ENCODE measurements at places on chromosomes 7 and 10.

GRCh38 chr7:11210374-11210773 lies 236.7 kb downstream of the PHF14 start:
- DNase-seq = no peak

DNA sequence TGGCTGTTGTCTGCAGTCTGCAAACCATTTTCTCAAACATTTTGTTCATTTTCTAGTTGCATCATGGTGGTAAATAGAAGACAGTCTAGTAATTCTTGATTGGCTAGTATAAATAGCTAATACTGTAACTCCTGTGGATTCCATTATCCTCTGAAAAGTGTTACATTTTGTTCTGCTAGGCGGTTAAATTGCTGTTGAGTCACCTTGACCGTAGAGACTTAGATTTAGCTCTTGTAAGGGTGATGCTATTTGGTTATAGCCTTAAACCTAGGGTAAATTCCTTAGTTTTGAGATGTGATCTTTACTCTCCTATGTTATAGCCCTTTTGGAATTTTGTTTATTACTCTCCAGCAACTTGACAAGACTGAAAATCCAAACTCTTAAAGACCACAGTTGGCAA lies 58.8 kb downstream of the SHOC2 start:
- no peak for DNase-seq

DNA sequence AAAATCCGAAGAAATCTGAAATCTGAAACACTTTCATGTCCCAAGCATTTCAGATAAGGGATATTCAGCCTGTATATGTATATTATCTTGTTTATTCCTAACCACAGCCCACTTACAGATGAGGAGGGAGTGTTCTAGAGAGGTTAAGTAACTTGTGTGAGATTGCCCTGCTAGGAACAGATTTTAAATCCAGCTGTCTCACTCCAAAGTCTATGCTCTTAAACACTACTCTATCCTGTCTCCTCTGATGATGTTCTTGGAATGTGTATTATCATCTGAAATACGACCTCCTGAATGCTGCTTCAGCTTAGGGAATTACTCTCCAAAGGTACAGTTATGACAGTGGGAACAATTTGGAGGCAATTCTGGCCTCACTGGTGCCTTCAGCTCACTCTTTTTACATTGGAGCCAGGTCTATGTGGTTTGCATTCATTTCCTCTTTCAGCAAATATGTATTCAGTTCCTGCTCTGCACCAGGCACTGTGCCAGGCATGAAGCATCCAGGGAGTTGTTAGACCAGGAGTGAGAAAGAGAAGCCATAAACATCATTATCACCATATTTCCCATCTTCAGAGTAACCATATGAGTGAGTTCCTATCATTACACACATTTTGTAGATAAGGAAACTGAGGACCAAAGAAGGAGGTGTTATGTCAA lies 70.2 kb downstream of the NOC3L start:
- DNase-seq = no peak

DNA sequence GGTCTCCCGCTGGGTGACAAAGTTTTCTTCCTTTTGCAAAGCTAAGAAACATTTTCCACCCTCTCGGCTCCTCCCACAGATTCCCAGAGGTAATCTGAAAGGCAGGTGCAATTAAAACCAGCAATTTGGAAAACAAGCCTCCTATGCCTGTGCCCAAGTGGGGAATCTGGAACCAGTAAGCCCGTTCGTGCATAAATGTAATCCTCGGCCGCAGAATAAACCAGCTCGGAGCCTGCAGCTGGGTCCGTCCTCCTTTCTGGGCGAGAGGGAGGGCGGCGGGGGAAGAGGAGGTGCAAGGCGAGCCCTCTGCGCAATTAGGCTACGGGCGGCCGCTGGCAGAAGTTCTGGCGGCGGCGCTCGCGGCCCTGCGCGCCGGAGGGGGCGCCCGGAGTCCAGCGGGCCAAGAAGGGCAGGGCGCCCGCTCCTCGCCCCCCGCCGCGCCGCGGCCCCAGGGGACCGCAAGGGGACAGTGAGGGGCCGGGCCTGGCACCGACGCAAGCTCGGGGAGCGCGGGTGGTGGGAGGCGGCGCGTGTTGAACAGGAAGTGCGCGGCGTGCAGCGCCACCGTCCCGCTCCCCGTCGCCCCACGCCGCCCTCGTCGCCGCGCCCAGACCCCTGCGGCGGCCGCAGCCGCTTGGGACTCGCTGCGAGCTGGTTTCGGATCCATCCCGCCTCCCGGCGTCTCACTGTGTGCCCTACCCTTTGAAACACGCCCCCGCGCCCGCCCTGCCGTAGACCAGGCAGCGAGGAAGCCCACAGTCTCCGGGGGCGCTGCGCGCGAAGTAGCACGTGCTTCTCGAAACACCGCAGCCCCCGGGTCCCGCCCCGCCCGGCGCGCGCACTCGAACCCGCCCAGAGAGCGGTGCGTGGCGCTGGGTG lies at the start of gene PRKAG2:
Gene PRKAG2, minus strand, starts transcription at position 217 of the 879 bp plus-strand sequence. CDS start 495 bp downstream, outside the sequence.
- DNase-seq = no peak

- no peak for DNase-seq
Measured at GRCh38 chr10:71880425-71881306, 29.6 kb upstream of the PSAP start.

DNA sequence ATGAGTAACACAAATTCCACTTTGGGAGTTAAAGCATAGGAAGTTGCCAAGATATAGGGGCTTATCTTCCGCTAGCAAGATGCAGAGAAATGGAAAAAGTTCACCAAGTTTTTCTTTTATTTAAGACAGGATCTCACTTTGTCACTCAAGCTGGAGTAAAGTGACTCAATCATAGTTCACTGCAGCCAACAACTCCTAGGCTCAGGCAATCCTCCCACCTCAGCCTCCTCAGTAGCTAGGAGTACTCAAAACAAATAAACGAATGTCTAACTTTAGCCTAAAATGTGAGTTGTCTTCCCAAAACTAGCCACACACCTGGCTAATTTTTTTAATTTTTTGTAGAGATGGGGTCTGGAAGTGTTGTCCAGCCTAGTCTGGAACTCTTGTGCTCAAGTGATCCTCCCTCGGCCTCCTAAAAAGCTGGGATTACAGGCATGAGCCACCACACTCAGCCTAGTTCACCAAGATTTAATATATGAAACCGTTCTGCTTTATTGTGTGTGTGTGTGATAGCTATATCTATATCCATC lies 9.9 kb downstream of the VIM start:
- DNase-seq = no peak

DNA sequence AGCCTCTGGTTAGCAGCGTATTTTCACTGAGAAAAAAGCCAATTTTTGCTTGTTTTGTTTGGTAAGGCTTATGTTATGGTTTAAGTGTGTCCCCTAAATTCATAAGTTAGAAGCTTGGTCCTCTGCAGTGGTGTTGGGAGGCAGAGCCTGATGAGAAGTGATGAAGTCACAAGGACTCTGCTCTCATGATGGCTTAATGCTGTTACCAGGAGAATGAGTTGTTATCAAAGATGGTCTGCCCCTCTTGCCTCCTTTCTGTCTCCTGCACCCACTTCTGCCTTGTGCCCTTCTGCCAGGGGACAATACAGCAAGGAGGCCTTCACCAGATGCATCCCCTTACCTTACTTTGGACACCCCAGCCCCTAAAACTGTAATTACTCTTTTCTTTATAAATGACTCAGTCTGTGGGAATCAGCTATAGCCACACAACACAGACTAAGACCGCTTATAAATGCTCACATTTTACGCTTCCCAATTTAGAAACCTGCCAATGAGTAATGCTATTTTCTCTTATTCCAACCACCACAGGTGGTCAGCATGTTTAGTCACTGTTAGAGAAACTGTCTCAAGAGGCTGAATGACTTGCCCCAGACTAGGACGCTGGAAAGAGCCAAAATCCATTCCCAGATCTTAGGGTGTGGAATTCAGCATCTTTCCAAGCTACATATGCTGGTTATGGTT lies 6.1 kb upstream of the PKD1L1 start:
- DNase-seq = no peak

- no peak for DNase-seq
Measured at GRCh38 chr7:18109762-18110161, 82.1 kb upstream of the PRPS1L1 start.

DNA sequence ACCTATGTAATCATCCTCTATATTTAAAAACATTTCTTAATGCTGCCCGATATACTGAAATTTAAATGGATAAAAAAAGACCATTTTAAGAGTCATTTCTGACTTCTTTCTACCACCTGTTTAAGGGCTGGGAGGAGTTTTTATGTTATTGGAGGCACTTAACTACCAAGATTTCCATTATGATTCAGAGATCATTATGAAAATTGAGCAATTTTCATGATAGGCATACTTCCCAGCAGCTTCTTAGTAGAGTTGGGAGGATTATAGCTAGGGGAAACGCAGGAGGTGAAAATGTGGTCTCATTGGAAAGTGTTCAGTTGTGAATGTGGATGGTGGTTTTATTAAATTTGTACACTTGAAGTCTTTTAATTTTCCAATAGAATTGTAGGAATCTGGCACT lies 28.4 kb upstream of the FAM204A start:
- DNase-seq = no peak

DNA sequence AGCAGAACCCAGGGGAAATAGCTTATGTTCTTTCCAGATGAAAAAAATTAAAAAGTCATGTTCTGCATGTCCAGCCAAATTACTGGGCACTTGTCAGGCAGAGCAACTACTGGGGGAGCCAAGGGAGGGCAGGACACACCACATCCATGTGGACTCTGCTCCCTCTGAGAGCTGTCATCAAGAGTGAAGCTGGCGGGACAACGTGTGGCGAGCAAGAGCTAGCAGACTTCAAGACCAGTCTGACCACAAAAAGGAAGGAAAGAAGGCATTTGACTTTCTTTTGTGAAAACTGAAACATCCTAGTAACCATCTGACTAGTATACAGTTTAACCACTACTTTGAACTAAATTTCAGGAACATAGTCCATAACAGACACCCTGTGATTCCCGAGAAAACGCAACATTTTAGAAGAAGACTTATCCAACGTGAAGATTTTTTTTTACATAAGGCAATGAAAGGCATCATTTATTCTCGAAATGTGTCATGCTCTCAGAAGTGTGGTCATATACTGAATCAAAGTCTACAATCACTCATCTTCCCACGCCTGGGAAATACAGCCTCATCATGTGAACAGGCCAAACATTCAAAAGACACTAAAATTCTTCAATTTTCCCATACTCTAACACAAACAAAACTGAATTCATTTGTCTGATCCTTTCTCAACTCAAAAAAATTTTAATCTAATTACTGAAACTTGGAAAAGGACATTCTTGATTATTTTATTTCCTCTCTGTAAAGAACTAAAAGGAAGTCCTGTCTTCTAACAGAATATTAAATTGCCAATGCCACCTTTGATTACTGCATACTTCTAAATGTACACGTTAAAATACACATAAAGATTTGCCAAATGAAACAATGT lies 15.5 kb downstream of the CYTH3 start:
- DNase-seq = no peak

- no peak for DNase-seq
Measured at GRCh38 chr10:6446711-6447110, 133.4 kb downstream of the PRKCQ start.

DNA sequence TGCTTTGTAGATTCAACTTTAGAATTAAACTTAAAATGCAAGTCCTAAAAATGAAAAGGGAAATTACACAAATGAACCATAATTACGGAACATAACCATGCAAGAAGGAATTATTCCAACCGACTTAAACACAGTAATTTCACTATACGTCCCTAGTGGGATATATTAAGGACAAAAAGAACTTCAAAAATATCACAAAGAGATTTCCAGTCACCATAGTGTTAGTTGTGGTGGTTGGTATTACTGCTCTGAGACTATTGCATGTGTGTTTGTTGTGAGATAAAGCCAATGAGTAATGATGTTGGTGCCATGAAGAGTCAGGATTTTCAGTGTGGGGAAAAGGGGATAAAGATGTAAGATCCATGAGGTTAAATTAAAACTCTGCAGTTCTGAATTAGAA lies 49.6 kb downstream of the KCNH2 start:
- no peak for DNase-seq

GRCh38 chr10:133422223-133422806 lies 2.1 kb downstream of the SPRN start:
- DNase-seq = no peak

- DNase-seq = no peak
Measured at GRCh38 chr10:76350583-76350982, 919.2 kb downstream of the LRMDA start.

GRCh38 chr10:112208292-112208691 lies 24.7 kb upstream of the GPAM start:
- DNase-seq = no peak

DNA sequence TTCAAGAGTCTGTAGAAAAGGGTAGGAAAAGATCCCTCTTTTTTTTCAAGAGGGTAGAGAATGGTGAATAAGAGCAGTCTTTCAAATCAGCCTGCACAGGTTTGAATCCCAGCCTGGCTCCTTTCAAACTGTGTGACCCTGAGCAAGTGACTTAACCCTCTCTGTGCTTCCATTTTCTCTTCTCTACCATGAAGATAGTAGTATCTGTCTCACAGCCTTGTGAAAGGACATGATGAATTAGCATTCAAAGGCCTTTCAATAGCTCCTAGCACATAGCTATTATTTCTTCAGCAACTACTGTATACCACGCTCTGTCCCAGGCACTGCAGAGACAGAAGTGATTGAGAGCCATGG lies 25.4 kb downstream of the LEP start:
- no peak for DNase-seq

DNA sequence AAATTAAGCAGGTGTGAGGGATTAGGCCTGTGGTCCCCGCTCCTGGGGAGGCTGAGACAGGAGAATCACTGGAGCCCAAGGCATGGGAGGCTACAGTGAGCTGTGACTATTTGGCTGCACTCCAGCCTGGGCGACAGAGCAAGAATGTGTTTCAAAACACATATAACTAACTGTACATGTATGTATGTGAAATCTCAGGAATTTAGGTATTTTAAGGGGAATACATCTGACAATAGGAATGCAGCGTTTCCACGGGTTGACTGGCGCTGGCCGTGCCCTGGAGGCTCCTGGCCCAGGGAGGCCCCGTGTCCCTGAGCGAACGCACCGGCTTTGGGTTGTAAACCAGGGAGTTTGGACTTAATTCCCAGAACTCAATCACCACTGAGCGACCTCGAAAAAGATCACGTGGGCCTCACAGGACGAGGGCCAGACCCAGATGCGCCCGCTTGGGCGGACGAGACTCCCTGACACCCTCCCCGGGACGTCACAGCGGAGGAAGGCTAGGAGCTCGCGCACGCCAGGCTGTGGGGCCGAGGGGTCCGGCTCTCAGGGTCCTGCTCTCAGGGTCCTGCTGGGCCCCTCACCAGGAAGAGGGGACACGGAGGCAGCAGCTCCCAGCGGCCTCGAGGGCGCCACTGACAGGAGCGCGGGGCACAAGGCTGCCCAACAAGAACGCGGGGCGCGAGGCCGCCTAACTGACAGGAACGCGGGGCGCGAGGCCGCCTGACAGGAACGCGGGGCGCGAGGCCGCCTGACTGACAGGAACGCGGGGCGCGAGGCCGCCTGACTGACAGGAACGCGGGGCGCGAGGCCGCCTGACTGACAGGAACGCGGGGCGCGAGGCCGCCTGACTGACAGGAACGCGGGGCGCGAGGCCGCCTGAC lies 18.4 kb downstream of the PTPRN2 start:
- no peak for DNase-seq

- no peak for DNase-seq
Measured at GRCh38 chr7:75698358-75698757, 40.4 kb downstream of the HIP1 start.

DNA sequence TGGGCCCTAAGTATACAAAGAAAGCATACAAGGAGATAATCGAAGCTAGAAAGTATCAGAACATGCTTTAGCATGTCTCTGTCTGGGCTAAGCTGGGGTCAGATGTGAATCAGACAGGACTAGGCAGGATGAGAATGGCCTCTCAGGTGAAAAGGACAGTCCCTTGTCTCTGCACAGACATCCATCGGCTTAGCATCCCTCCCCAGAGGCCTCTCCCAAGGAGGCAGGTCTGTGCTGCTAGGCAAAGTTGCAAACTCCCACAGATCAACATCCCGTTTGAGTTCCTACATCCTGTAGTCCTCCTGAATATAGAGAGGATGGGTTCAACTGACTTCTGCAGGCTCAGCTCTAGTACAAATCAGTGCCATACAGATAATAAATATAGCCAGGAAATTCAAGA lies 24.5 kb downstream of the CHST15 start:
- no peak for DNase-seq

Measured in BJ (cell line).